ENCODE measurements at places on chromosomes 13 and 19.

GRCh38 chr13:113307491-113307890 lies 10.5 kb downstream of the LAMP1 start:
- DNase-seq: no peak

- DNase-seq: no peak
Measured at GRCh38 chr19:6002591-6002990, 24.7 kb upstream of the RANBP3 start.

DNA sequence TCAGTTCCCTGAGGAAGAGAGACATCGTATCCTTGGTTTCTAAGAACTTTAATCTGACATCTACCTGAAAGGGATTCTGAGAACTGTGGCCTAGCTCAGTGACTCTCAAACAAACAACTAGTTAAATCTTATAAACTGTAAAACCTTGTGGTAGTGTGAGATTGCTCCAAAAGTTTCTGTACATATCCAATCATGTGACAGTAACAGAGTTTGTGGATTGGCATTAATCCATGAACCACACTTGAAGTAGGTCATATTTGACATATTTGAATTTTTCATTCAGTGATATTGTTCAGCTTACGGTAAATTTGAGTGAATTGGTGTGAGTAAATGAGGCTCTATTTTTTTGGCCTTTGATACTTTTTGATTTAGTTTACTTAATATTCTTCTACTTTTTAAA lies 15.0 kb downstream of the TDRD3 start:
- no peak for DNase-seq

DNA sequence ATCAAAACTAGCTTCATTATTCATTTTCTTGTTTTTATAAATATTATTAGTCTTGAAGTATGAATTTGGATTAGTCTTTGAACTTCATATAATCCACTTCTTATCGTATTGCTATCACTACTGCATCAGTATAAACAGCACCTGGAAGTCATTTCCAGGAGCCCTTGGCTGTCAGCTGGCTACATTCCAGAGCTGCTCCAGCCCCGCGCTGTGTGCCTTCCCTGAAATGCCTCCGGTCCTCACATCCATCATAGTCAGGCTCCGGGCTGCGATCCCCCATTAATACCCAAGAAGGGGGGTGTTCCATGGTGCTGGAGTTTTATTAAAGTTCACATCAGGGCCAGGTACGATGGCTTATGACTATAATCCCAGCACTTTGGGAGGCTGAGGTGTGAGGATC lies 124.3 kb upstream of the GJB6 start:
- no peak for DNase-seq

DNA sequence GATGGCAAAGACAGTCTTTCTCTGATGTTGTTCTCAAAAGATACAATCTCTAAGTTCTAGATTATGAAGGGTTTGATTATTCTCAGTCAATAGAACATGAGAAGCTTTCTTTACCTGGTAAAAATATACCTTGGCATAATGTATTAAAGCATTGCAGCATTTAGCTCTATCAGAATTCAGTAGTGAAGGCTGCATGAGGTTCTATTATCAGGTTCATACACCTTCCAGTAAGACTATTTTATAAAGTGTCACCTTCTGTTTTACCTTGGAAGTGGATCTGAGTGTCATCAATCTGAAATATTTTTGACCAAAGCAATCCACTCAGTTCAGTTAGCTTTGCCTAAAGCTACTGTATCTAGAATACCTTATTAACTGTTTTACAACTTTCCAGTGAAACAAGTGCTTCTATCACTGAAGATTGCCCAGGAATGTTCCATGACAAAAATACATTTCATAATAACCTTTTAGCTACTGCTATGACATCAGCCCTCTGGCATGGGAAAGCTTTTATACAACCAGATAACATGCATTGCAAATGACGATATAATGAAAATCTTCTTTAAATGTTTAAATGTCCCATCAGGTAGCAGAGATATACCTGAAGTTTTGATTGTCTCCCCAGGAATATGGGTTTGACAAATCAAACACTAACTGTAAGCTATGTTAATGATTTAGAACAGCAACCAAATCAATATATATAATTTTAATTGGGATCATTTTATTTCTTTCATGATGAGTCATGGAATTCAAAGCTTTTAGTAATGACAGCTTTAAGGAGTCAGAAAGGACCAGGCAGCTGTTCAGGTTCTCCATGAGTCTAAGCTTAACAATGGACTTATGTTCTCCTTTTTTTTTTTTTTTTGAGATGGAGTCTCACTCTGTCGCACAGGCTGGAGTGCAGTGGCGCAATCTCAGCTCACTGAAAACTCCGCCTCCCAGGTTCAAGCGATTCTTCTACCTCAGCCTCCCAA lies 72.2 kb downstream of the UFM1 start:
- no peak for DNase-seq

Data from HS-27A (cell line).